ENCODE measurements at places on chromosomes 13 and 19. TPM values are rescaled to one million over a fixed set of nuclear protein-coding genes. Genes with fewer than 3 reads are reported as not detected.

The PLVAP gene
- not detected for total RNA-seq

The C13orf46 gene
- total RNA-seq: 0.26 TPM

The TMC4 gene
- 0.26 TPM for total RNA-seq

The GET3 gene
- 95.3 TPM for total RNA-seq

The CPB2 gene
- total RNA-seq: not detected

The BEST2 gene
- total RNA-seq: not detected

The GARIN5A gene
- 0.66 TPM for total RNA-seq

The SLC15A1 gene
- not detected for total RNA-seq

The GRIK5 gene
- total RNA-seq: 3.5 TPM

The SLC8A2 gene
- total RNA-seq: under 0.01 TPM

The SLAIN1 gene
- total RNA-seq: 1.3 TPM

The ZNF547 gene
- total RNA-seq: 4.6 TPM

The ENOX1 gene
- total RNA-seq: 7.6 TPM

The LGALS4 gene
- total RNA-seq: not detected

The ANKLE1 gene
- total RNA-seq: 0.17 TPM

The YIPF2 gene
- 83.7 TPM for total RNA-seq

The TTC9B gene
- not detected for total RNA-seq

The FUZ gene
- total RNA-seq: 34.3 TPM

The SYCN gene
- total RNA-seq: not detected

The C5AR2 gene
- total RNA-seq: under 0.01 TPM

The ZNF66 gene
- 1.5 TPM for total RNA-seq

The PSG7 gene
- not detected for total RNA-seq

The SUGP1 gene
- 27.7 TPM for total RNA-seq

The CEACAM4 gene
- total RNA-seq: not detected

The FGF9 gene
- total RNA-seq: 0.33 TPM

The SCAF1 gene
- 11.9 TPM for total RNA-seq

The LILRA1 gene
- total RNA-seq: not detected

The CYP2F1 gene
- total RNA-seq: not detected

The DNMT1 gene
- 33.7 TPM for total RNA-seq

The ARMC6 gene
- 25.7 TPM for total RNA-seq

The MAMSTR gene
- 0.99 TPM for total RNA-seq

The FLT1 gene
- total RNA-seq: 1.3 TPM

The ZNF93 gene
- total RNA-seq: 3.8 TPM

The LILRB1 gene
- not detected for total RNA-seq

The C19orf67 gene
- total RNA-seq: not detected

The BCAM gene
- total RNA-seq: 20.3 TPM

The ZNF726 gene
- total RNA-seq: 0.51 TPM

The NLRP4 gene
- not detected for total RNA-seq

The TICAM1 gene
- total RNA-seq: 4.1 TPM

The ZNF20 gene
- total RNA-seq: 8.6 TPM

The ZNF324 gene
- total RNA-seq: 14.2 TPM

The FOSB gene
- total RNA-seq: 9.5 TPM

The FOXA3 gene
- total RNA-seq: not detected

The CBARP gene
- total RNA-seq: 1.5 TPM

The ZNF729 gene
- not detected for total RNA-seq

The PGLYRP2 gene
- not detected for total RNA-seq

The DPF1 gene
- 0.50 TPM for total RNA-seq
